H7 (cell line): ENCODE measurements at places on chromosomes 6 and 20. TPM values are rescaled to one million over a fixed set of nuclear protein-coding genes. Genes with fewer than 3 reads are reported as not detected.

The ENPP1 gene
- 17.8 and 24.5 TPM in 2 replicates for total RNA-seq

The ZC3H12D gene
- total RNA-seq, result 0.03 and 0.18 TPM in 2 replicates

The DOK5 gene
- total RNA-seq, result 2.3 and 4.0 TPM in 2 replicates

The SAMD3 gene
- total RNA-seq, result 2.8 and 11.5 TPM in 2 replicates
